ENCODE measurements at places on chromosomes 11 and 22. TPM values are rescaled to one million over a fixed set of nuclear protein-coding genes. Genes with fewer than 3 reads are reported as not detected.

DNA sequence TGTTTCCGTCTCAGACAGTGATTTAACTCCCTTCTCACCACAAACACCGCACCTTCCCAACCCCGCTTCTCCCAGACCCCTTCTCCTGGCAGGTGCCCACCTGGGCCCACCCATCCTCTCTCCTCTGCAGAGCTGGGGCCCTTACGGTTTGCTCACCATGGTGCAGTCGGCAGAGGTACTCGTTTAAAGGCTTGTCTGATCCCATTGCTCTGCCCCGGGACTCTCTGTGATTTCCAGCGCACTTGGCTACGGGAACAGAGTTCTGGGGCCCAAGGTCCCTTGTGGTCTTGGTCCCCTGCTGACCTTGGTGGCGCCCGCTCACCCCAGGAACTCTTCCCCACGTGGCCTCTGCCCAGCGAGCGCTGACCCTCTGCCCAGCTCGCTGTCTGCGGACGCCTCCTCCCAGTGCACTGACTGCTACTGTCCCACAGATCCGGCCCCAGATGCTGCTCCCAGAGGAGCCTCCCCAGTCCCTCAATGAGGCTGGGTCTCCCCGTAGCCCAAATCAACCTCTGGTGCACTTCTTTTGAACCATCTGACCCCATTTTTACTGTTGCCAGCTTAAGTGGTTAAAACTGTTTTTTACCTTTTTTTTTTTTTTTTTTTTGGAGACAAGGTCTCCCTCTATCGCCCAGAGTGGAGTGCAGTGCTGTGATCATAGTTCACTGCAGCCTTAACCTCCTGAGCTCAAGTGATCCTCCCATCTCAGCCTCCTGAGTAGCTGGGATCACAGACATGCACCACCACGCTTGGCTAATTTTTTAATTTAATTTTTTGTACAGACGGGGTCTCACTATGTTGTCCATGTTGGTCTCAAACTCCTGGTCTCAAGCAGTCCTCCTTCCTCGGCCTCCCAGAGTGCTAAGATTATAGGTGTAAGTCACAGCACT lies 21.3 kb upstream of the CTSD start:
- no peak for DNase-seq

DNA sequence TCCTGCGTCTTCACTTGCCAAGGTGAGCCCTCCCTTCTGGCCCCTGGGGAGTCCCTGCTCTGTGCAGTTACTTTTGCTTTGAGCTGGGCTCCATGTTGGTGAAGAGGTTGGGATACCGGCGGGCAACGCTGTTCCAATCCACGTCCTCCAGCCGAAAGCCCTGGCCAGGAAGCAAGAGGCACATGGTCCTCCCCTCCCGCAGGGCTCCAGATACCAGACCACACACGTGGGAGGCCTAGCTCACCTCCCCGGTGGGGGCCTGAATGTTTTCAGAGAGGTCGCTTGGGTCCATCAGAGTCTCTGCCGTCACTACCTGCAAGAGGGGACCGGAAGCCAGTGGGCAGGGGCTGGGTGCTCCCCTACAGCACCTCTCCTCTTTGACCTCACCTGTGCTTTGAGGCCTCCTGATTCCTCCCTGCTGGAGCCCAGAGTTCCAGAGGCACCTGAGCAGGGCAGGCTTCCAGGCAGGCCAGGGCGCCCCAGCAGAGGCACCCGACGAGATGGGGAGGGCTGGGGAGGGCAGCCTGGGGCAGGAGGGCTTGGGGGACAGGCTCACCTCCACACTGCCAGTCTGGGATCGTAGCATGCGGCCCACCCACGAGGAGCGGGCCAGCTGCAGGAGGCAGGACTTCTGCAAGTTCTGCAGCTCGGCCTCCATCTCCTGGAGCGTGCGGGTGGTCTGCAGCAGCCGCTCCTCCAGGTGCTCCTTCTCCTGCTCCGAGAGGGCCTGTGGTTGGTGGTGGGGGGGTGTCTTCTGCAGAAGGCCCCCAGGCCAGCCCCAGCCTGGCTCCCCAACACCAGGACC lies 3.0 kb downstream of the LMNTD2 start:
- DNase-seq, result no peak

DNA sequence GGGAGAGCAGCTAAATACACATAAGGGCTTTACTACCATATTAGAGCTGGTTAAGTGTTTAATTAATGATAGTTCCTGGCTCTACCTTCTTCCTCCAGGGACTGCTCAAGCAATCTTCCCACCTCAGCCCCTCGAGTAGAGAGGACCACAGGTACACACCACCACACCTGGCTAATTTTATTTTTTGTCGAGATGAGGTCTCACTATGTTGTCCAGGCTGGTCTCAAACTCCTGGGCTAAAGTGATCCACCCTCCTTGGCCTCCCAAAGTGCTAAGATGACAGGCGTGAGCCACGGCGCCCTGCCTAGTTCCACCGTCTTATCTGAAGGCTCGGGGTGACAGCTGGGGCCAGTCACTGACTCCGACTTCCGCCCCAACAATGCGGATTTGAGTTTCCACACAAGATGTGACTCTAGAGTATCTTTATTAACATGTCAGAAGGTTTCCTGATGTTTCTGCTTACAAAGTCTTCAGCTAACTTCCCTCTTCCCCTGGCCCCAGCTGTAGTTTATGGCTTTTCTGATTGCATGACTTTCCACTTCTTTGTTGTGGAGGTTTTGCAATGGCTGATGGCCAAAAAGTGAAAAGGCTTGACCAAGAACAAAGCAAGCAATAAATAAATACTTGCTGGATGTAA lies 16.8 kb downstream of the TPST2 start:
- DNase-seq, result peak; percentile 85

DNA sequence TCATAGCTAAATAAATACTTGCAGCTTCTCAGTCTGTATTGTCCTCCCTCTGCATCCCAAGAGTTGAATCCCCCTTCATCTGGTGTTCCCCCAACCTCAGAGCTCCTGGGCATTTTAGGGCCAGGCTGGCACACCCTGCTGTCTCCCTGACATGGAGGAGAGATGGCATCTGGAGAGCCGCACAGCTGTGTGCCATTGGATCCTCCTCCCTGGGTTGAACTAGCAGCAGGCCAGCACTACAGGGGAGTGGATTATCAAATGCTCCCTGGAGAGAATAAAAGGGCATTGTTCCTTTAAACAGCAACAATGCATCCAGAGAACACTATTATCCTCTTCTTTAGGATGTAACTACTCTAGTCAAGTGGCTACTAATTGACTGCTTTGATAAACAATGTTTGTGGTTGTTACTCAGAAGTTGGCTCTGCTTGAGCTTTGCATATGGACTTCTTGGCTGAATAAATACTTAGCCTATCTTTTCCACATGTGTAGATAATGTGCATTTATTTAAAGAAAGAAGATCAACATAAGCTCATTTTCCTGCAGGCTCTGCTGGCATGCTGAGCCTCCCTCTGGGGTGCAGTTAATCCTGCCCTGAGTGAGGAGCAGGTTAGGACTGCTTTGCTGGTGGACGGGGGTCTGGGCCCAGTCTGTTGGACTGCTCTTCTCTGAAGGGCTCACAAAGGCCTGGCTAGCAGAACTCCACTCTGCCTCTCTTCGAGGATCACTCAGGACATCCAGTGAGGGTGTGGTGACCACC lies 897.2 kb downstream of the TBC1D22A start:
- DNase-seq, result no peak

- DNase-seq, result no peak
Observed at GRCh38 chr11:32433101-32433913, 2.0 kb downstream of the WT1 start.

- no peak for DNase-seq
Observed at GRCh38 chr22:20173772-20174171, 22.9 kb upstream of the CCDC188 start.

DNA sequence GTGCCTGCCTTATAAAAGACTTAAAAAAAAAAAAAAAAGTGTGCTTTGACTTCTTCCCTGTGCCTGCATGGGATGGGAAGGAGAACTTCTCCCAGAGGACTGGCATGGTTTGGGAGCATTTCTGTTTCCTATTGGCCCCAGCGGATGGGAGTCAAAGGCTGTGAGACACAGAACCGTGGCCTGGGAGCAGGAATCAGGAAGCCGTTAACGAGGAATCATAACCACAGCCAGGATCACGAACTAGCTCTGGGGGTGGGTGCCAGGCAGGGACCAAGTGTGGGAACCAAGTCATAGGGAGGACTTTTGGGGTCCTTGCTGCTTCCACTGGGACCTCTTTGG lies 526 bp downstream of the C1QTNF6 start:
- DNase-seq, result no peak

GRCh38 chr11:58567889-58568512 lies 7.7 kb downstream of the LPXN start:
- DNase-seq, result peak; percentile 60

DNA sequence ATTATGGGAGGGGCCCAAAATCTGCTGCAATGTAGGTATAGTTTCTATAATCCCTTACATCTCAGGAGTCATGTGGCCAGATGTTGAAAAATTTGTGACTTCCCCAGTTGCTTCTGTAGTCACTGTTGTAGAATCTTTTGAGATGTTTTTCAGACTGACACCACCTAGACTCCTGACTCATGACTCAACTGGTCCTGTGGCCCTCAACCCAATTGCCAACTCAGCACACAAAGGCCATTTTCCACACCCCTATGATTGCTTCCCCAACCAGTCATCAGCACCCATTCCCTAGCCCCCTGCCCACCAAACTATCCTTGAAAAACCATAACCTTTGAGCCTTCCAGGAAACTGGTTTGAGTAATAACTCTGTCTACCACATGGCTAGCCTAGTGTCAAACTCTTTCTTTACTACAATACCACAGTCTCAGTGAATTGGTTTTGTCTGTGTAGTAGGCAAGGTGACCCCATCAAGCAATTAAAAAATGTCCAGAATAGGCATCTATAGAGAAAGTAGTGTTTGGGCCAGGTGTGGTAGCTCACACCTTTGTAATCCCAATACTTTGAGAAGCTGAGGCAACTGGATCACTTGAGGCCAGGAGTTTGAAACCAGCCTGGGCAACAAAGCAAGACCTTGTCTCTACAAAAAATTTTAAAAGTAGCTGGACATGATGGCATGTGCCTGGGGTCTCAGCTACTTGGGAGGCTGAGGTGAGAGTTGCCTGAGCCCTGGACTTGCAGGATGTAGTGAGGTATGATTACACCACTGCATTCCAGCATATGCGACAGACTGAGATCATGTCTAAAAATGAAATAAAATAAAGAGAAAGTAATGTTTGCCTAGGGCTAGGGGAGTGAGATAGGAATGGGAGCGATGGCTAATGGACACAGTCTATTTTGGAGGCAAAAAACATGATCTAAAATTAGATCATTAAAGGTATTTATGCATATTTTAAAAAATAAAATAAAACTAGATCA lies 24.1 kb upstream of the FEZ1 start:
- no peak for DNase-seq

DNA sequence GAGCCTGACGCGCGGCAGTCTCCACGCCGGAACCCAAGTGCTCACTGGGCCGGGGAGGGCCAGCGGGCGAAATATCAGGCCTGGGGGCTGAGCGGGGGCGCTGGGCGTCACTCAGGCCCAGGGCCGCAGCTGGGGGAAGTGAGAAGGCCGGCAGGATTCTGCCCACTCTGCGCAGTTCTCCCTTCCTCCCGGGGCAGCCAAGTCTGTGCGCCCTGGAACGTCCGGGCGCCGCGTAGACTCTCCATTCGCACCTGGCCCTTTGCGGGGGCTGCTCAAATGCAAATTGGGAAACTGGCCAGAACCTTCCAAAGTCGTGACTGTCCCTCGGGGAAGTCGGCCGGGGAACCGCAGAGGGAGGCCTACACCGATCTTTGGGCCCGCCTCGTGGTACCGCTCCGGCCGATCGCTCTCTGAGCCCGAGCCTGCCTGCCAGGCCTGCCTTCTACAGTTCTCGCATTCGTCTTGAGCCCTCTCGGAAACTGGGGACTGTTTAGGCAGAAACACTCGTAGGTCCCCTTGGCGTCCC lies 2.2 kb upstream of the SLC6A5 start:
- DNase-seq, result no peak

DNA sequence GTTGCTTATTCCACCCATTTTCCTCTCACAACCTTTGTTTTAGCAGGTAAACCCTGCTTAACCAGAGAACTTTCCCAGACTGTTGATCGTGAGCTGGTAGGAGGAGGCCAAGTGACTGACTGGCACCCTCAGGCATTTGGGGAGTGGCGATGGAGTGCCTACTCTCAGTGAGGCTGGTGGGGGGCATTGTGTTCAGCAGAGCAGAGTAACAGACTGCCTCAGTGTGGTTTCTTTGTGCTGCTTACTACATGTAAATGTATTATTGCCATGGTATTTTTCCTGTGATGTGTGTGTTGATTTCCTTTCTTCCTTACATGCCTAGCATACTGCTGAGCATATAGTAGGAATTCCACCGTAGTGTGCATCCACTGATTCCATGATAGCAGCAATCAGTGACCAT lies 2.6 kb downstream of the MARK2 start:
- no peak for DNase-seq

DNA sequence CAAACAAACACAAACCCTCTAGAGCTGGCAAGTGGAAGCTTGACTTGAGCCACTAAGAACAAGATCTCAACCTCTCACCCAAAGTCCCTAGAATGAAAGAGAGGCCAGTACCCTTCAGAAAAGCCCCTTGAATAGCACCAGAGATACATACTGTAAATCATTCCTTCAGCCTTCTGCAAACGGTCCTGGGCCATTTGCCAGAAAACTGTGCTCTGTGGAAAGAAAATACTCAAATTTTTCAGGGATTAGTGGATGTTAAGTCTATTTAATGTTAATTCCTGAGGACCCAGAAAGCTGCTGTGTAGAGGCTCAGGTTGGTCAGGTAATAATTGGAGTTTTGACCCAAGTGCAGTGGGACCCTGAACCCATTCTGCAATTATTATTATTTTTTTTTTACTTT lies 16.9 kb downstream of the SERPINH1 start:
- no peak for DNase-seq

GRCh38 chr11:121841487-121842191 lies 274.4 kb downstream of the BLID start:
- DNase-seq, result no peak

Gene THYN1
- total RNA-seq, result 42.0 TPM

Gene BBOX1
- total RNA-seq, result not detected

Gene OLFML1
- 7.2 TPM for total RNA-seq

Gene PIH1D2
- 1.6 TPM for total RNA-seq

Gene MARK2
- total RNA-seq, result 45.3 TPM

Gene PDE3B
- 9.6 TPM for total RNA-seq

Gene FZD4
- total RNA-seq, result 24.2 TPM

Gene RIC3
- 12.8 TPM for total RNA-seq

Gene F2
- not detected for total RNA-seq

Gene LGALS12
- total RNA-seq, result 0.44 TPM

Gene POU2AF1
- 0.23 TPM for total RNA-seq

Gene MLC1
- 0.14 TPM for total RNA-seq

Data from right cardiac atrium (tissue), 5 donors.